ENCODE measurements at places on chromosomes 1 and 21.
A peak's percentile ranks its signal among the peaks of the same experiment; 100 is the strongest.

DNA sequence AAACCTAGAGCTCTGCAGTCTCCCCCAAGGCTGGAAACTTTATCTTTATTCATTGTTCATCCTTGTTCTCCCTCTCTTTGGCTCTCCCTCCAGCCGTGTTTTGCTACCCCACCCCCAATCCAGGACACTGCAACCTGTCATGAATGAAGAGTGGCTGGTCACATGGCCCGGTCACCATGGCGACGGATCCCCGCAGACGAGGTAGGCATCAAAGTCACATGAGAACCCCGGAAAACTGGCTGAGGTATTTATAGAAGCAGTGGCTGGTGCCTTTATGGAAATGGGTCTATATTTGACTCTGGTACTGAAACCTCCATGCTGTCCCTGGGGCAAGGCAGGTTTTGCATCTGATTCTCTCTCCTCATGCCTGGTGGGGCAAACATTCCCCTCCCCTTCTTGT lies 13.4 kb upstream of the SLC6A17 start:
- H3K4me1 ChIP-seq, result no peaks in the 10 kb centered on the region
- H3K27ac ChIP-seq, result no peak overlapping the region
- ATAC-seq, result no peak
- H3K4me3 ChIP-seq, result no peak overlapping the region
- no peaks in the 10 kb centered on the region for H3K36me3 ChIP-seq

GRCh38 chr1:109627692-109628399 lies 8.2 kb downstream of the AMPD2 start:
- H3K27ac ChIP-seq, result no peak overlapping the region
- peaks cover 66% of the 10 kb centered on the region for H3K36me3 ChIP-seq
- no peak overlapping the region for H3K4me3 ChIP-seq

- H3K4me3 ChIP-seq, result no peak overlapping the region
- no peak overlapping the region for H3K27ac ChIP-seq
- no peak for ATAC-seq
- no peaks in the 10 kb centered on the region for H3K4me1 ChIP-seq
- no peaks in the 10 kb centered on the region for H3K27me3 ChIP-seq
Observed at GRCh38 chr1:94768036-94768435, 52.1 kb upstream of the SLC44A3 start.

DNA sequence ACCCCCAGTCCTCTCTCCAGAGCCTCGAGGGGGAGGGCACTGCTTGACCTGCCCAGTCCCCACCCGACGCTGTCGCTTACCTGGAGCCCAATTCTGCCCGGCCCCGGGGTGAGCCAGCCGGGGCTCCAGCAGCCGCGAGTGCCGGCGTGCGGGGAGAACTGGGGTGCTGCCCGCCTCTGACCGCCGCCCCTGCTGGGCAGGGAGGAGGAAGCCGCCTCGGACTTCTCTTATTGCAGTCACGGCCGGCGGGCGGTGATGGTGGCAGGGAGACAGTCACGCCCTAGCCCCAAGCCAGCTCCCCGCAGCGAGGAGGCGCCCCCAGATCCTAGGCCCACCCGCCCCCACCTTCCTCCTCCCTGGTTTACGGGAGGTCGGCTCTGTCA lies at the start of gene FGR:
Gene FGR, minus strand, starts transcription at position 201 of the 383 bp plus-strand sequence. CDS start 11,269 bp downstream, outside the sequence.
- peaks cover 30% of the 10 kb centered on the region for H3K27me3 ChIP-seq
- ATAC-seq, result no peak
- H3K4me3 ChIP-seq, result peak within 1 kb of the TSS; percentile 54
- no peaks in the 10 kb centered on the region for H3K36me3 ChIP-seq

- H3K36me3 ChIP-seq, result no peaks in the 10 kb centered on the region
- ATAC-seq, result no peak
- H3K4me3 ChIP-seq, result no peak overlapping the region
- no peaks in the 10 kb centered on the region for H3K4me1 ChIP-seq
- no peak overlapping the region for H3K27ac ChIP-seq
- H3K27me3 ChIP-seq, result no peaks in the 10 kb centered on the region
Observed at GRCh38 chr21:43020177-43020576, 45.8 kb downstream of the PKNOX1 start.

DNA sequence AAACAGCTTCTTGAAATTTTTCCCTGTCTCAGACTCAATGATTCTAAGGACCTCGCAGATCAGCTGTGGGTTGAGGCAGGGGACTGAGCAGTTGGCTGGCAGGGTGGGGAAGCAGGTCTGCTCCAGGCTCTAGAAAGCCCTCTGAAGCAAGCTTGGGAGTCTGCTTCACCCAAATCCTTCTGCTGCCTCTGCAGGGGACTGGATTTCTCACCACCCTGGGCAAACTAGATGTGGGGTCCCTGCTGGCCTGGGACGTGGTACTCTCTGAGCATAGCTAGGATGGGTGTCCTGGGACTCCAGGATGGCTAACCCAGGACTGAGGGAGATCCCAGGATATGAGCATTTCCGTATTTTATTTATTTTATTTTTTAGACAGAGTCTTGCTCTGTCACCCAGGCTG lies 89.3 kb downstream of the LAMC2 start:
- H3K4me3 ChIP-seq, result no peak overlapping the region
- no peak overlapping the region for H3K27ac ChIP-seq
- no peaks in the 10 kb centered on the region for H3K36me3 ChIP-seq
- no peak for ATAC-seq
- no peaks in the 10 kb centered on the region for H3K4me1 ChIP-seq

DNA sequence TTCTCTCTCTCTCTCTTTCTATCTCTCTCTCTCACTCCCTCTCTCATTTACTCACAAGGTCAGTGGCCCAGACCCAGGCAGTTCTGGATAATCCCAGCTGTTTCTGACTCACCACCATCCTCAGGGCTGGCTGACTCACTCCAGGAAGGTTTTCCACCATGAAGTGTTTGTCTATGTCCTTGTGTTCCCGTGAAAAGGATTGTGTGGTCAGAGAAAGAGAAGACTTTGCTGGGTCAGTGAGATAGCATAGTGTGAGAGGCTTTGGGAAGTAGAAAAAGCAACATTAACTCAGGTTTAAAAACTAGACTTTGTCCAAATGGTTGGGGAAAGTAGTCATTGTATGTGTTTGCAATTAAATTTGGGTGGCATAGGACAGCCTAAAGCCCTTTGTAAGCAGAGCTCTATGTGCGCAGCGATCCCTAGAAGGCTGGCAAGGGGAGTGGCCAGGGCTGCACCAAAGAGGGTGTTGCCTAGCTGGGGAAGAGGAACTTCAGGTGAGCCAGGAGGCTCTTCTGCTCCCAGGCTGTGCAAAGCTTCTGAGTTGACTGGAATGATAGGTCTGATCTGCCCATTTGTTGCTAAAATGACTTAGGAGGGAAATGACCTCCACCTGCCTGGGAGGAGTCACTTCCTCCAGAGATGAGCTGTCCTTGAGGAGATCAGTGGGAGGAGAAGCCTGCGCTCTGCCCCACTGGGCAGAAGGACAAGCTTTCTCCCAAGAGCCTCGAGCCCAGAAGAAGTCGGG lies 4.9 kb upstream of the CAPN2 start:
- H3K4me3 ChIP-seq, result no peak overlapping the region
- H3K27me3 ChIP-seq, result no peaks in the 10 kb centered on the region
- no peaks in the 10 kb centered on the region for H3K36me3 ChIP-seq
- peak overlapping the region; percentile 88 for H3K27ac ChIP-seq
- peak; percentile 93 for ATAC-seq
- H3K4me1 ChIP-seq, result peaks cover 2% of the 10 kb centered on the region

GRCh38 chr1:16621300-16621658 lies 7.9 kb upstream of the NBPF1 start:
- H3K4me3 ChIP-seq, result no peak overlapping the region
- H3K4me1 ChIP-seq, result no peaks in the 10 kb centered on the region
- no peaks in the 10 kb centered on the region for H3K27me3 ChIP-seq
- H3K36me3 ChIP-seq, result peaks cover 77% of the 10 kb centered on the region
- no peak for ATAC-seq

GRCh38 chr1:75615613-75616435 lies 4.9 kb upstream of the SLC44A5 start:
- peaks cover 31% of the 10 kb centered on the region for H3K4me1 ChIP-seq
- H3K4me3 ChIP-seq, result peak overlapping the region; percentile 51
- peaks cover 56% of the 10 kb centered on the region for H3K27me3 ChIP-seq
- H3K36me3 ChIP-seq, result no peaks in the 10 kb centered on the region
- H3K27ac ChIP-seq, result no peak overlapping the region

- no peak overlapping the region for H3K27ac ChIP-seq
- ATAC-seq, result no peak
- H3K4me1 ChIP-seq, result peaks cover 28% of the 10 kb centered on the region
- H3K36me3 ChIP-seq, result no peaks in the 10 kb centered on the region
- no peak overlapping the region for H3K4me3 ChIP-seq
Observed at GRCh38 chr1:151831256-151831591, 378 bp downstream of the RORC start.

DNA sequence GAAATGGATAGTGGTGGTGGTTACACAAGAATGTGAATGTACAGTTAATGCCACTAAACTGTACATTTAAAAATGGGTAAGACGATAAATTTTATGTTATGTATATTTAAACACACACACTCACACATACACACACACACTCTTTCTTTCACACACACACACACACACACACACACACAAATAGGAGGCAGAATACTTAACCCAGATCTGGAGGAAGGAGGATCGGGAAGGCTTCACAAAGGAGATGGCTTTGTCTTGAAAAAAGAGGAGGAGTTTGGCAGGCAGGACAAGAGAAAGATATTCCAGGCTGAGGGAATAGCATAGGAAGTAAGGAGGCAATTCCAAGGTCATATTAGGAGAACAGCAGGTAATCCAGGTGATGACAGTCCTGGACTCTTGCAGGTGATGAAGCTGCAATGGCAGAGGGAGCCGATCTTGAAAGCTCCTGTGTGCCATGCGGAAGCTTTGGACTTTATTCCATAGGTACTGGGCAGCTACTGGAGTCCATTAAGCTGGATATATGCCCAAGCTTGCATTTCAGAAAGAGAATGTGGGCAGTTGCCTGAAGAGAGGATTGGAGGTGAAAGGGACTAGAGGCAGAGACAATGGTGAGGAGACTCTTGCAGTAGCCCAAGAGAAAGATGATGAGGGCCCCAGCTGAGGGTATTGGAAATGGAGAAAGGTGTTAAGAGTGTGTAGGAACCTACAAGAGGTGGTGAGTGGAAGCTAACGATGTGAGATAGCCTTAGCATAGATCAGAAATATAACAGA lies 15.4 kb upstream of the LYST start:
- no peaks in the 10 kb centered on the region for H3K36me3 ChIP-seq
- peaks cover 14% of the 10 kb centered on the region for H3K4me1 ChIP-seq
- no peak for ATAC-seq
- peak overlapping the region; percentile 61 for H3K27ac ChIP-seq
- no peaks in the 10 kb centered on the region for H3K27me3 ChIP-seq
- H3K4me3 ChIP-seq, result peak overlapping the region; percentile 31

DNA sequence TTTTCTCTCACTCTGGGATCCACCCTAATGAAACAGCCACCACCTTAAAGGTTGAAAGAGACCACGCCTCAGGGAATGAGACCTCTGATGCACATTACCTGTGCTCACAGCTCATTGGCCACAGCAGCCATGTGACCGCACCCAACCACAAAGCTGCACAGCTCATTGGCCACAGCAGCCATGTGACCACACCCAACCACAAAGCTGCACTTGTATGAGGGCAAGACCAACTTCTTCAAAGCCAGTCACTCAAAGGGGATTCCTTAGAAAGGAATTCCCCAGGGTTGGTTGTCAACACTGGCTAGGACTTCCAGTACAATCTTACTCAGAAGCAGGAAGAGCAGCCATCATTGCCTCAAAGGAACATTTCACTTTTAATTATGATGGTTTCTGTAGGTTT lies 43.6 kb upstream of the PDE9A start:
- no peaks in the 10 kb centered on the region for H3K36me3 ChIP-seq
- no peak overlapping the region for H3K4me3 ChIP-seq
- ATAC-seq, result no peak
- H3K4me1 ChIP-seq, result no peaks in the 10 kb centered on the region
- no peak overlapping the region for H3K27ac ChIP-seq

- no peak overlapping the region for H3K4me3 ChIP-seq
- peak overlapping the region; percentile 82 for H3K27ac ChIP-seq
- H3K4me1 ChIP-seq, result no peaks in the 10 kb centered on the region
Observed at GRCh38 chr1:40944841-40945430, 34.6 kb upstream of the CTPS1 start.

GRCh38 chr1:30695439-30695841 lies 27.9 kb downstream of the MATN1 start:
- peaks cover 6% of the 10 kb centered on the region for H3K4me1 ChIP-seq
- no peak overlapping the region for H3K27ac ChIP-seq
- no peaks in the 10 kb centered on the region for H3K36me3 ChIP-seq
- H3K27me3 ChIP-seq, result peaks cover 12% of the 10 kb centered on the region
- H3K4me3 ChIP-seq, result no peak overlapping the region

DNA sequence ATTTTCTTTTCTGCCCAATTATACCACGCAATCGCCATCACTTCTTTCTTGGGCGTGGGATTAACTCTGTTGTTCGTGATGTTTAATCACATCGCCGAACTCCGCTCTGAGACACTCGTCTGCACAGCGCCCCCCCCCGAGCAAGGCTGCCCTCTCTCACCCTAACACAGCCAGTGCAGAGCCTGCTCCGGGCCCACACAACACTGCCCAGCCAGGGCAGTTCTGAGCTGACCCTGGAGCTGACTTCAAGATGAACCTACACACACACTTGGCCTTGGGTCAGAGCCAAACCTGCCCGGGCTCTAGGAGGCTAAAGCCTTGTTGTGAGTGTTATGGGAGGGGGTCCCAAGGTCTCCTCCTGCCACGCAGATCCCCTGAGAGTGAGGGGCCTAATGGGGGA lies 64.6 kb upstream of the LRP8 start:
- H3K4me1 ChIP-seq, result no peaks in the 10 kb centered on the region
- H3K27me3 ChIP-seq, result peaks cover 27% of the 10 kb centered on the region
- ATAC-seq, result no peak
- H3K27ac ChIP-seq, result no peak overlapping the region
- no peak overlapping the region for H3K4me3 ChIP-seq

DNA sequence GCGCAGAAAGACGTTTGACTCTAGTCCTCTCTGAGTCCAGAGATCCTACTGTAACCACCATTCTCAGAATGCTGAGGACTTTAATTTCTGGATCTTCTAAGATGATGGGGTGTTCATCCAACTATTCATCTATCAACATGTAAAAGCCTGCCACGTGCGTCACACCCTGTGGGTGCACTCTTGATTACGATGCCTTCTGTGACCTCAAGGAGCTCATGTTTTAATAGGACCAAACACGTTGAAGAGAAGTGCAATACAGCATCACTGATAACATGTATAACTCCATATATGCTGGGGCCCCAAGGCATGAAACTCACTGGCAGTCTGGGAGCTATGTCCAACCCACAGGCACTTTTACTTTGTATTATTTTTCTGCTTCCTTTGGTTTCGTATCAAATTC lies 19.0 kb downstream of the KIAA0040 start:
- H3K4me3 ChIP-seq, result no peak overlapping the region
- no peaks in the 10 kb centered on the region for H3K27me3 ChIP-seq
- peaks cover 45% of the 10 kb centered on the region for H3K36me3 ChIP-seq
- H3K27ac ChIP-seq, result no peak overlapping the region
- no peak for ATAC-seq

Data from gastroesophageal sphincter (tissue), 4 donors.